ENCODE measurements at places on chromosomes 5 and 9.

GRCh38 chr5:169260896-169261569 lies 39.9 kb downstream of the SLIT3 start:
- DNase-seq, result no peak

DNA sequence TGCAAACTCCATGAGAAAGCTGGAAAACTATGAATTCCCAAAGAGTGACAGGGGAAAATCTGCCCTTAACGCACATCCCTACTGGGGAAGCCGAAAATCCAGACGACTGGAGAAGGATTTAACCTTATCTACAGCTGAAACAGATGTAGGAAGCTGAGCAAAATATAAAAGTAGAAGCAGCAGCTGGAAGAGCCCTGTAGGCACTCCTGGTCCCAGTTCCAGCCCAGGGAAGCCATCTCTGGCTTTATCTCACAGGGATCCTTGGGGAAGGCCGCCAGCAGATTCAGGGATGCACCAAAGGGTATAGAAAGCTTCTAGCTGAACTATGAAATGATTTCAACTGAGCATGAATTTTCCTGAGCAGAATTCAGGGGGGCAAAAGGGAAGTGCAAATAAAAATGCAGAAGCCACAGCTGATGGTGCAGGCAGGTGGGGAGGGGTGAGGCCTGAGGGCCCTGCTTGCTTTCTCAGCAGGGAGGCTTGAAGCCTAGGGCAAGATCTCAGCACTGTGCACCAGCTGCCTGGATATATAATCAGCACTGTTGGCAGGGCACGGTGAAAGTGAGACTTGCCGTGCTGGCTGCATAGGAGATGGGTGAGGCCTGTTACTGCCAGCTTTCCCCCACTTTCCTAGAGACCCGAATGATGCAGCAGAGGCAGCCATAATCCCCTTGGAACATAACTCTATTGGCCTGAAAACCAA lies 2019.5 kb upstream of the NUDT12 start:
- no peak for DNase-seq

DNA sequence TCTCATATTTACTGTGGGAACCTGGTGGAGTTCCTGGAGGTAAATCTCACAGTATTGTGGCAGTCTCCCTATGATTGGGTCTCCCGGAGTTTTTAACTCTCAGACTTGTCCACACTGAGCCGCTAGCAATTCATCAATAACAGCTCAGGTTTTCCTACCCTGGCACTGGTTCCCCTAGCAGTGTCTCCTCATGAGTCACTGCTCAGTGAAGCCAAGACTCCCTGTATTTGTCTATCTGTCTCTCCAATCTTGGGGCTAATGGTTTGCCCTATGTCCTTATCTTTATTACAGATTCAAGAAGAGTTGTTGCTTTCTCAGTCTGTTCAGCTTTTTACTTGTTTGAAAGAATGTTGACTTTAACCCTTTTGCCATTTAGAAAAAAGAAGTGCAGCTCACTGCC lies 176.7 kb upstream of the FGF10 start:
- no peak for DNase-seq

DNA sequence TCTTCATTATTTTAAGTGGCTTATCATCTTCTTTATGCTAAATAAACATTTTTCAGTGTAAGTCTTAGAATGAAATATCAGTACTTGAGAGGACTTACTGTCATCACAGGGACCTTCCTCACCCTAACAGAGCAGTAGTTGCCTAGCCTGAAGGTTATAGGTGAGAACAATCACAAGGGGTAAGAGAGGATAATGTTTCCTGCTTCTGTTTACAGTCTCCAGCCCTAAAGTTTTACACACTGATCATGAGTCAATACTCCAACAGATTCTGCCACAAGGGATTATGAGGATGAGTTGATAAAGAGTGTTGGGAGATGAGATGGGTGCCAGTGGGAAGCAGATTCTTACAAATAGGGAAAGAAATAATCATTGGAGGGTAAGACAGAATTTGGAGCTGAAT lies 265.1 kb upstream of the DAB2 start:
- no peak for DNase-seq

DNA sequence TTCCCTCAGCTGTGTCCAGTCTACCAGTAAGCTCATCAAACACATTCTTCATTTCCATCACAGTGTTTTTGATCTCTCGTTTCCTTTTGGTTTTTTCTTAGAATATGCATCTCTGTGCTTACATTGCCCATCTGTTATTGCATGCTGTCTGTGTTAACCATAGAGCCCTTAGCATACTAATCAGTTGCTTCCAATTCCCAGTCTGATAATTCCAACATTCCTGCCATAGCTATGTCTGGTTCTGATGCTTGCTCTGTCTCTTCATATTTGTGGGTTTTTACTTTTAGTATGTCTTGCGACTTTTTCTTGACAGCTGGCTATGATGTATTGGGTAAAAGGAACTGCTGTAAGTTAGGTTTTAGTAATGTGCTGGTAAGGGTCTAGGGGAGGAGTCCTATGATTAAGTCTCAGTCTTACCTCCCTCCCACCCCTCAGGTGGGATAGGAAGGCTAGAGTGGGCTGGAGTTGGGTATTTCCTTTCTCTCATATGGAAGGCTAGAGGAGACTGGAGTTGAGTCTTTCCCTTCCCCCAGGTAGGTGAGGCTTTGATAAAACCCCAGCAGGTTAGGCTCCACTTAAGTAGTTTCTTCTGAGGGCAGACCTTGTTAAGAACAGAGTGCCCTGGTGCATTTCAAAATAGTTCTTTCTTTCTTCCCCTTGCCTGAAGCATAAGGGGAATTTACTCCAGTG lies 99.1 kb upstream of the RASGRF2 start:
- no peak for DNase-seq

DNA sequence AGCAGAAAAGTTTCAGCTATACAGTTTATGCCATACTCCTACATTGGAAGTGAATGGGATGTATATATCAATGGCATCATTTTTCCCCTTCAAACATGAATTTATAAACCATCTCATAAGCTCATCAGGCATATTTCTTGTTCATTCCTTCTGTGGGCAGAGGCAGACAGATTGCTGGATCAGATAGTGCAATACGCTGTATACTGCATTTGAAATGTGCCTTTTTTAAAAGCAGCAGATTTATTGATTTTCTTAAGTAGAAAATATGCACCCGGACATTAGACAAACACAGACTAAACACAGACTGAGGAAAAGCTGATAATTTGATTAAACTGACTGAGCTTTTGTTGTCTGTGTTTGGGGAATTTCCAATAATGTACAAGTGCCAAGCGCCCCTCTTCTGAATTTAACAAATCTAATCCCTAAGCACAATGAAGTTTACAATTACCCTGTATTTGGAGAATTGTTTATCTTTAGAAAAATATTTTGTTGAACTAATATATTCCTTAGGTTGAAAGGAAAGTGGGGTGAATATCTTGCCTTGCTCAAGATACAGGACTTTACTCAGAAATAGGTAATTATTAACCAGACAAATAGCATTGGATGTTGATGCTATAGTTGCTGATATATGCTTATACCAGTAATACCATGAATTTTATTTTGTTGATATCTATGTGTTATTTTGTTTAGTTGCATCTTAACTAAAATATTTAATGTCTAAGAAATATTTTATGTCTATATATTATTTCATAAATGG lies 566.6 kb upstream of the MEF2C start:
- no peak for DNase-seq

- DNase-seq, result no peak
These were observed 39.8 kb downstream of the CYSTM1 start for GRCh38 chr5:140214831-140215230.

- no peak for DNase-seq
These were observed 621.1 kb upstream of the MEF2C start for GRCh38 chr5:89504051-89504450.

GRCh38 chr5:83172655-83173054 lies 95.3 kb downstream of the XRCC4 start:
- no peak for DNase-seq

DNA sequence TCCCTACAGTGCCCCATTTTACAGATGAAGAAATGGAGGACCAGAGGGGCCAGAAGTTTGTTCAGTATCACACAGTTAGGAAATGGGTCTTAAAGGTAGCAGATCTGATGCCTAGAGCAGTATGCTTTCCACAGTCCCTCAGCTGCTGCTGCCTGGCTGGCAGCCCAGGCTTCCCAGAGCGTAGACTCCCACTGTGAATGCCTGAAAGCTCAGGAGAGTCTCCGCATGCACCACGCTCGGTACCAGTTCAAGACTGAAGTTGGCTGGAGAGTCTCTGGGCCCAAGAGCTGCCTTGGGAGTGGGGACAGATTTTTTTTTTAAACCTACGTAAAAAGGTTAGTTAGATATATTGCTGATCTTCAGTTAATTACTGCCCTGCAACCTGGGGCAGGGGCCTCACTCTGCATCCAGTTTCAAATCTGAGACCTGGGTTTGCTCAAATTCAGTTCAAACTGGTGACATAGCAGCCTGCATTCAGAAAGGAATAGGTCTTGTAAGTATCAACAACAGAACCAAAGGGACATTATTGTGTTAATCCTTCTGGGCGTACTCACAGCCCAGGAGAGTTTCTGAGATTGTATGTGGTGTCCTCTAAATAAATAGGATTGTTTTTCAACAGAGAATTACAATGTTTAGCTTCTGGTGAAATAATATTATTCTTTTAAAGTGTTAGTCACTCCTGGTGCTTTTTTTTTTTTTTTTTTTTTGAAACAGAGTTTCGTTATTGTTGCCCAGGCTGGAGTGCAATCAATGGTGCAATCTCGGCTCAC lies 8.3 kb downstream of the NANS start:
- no peak for DNase-seq

GRCh38 chr9:128928624-128929023 lies 7.8 kb downstream of the PHYHD1 start:
- DNase-seq, result no peak

- no peak for DNase-seq
These were observed 383.3 kb upstream of the SLC30A5 start for GRCh38 chr5:68710514-68710913.

DNA sequence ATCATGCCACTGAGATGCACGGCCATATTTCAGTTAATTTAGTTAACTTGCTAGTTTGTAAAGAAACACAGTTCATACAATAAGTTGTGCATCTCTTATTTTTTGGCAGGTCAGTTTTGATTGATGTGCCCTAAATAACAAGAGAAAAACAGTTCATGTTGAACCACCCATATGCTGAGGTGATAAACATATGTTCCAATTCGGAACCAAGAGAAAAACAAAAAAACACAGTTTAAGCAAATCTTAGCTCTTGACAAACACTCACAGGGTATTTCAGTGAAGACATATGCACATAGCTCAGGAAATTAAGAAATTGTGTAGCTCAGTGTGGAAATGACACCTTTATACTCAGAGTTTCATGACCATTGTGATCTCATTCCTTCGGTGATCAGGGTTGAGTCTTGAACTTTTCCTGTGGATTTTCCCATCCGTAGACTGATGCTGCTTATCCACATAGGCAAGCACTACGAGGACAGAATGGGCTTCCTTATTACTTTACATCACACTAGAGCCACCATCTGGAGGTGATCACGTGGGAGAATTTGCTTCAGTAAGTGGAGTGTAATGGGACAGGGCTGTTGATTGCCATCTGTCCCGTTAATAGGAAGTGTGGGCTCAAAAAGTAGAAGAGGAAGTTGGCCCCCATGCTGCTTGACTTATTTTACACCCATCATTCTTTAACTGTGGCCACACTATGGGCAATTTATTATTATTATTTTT lies 773.0 kb downstream of the MTRR start:
- DNase-seq, result no peak

GRCh38 chr9:116278326-116278725 lies 124.7 kb downstream of the PAPPA start:
- DNase-seq, result no peak

DNA sequence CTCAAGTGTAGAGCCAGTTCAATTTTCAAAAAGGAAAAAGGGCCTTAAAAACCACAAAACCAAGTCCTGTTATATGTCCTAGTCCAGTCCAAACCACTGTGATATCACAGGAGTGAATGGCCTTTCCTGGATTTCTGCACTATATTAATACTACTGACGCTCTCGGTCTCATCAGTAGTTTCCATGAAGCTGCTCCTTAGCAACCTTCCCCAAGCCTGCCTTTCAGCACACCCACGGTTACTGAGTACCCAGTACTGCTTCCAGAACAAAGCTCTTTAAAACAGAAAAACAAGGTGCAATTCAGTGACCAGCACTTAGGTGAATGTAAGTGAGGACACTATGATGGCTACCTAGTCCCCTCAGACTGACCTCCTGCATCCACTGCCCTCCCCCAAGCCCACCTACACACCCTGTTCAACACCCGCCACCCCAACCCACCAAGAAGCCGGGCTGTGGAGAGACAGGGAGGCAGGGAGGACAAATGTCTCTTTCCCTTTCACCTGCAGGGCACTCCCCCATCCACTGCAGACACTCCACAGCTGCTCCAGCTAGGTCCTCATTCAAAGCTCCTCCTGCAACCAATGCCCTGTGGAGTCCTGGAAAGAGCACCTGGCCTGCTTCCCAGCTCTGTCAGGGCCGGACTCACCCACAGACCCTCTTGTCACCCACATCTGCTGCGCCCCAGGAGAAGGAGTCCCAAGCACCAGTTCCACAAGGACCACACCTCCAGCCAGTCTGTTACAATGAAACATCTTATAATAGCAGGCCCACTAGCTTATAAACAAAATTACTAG lies 25.9 kb downstream of the PSMB7 start:
- DNase-seq, result no peak

DNA sequence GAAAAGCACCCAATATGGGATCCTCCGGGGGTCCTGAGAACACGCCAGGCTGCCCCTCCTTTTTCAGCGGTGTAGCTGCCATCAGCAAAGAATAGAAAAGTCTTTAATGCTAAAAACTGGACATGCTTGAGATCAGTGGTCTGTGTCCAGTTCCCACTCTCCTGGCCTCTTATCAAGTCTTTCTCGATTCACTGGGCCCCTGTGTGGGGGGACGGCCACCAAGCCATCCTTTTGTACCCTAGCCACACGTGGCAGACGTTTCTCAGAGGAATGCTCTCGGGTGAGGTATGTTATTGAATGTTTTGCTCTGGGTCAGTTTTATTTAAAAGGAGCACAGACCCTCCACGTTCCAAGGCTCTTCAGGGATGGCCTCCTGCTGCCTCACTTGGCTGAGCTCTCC lies 23.6 kb downstream of the FABP6 start:
- no peak for DNase-seq

GRCh38 chr9:81902626-81903025 lies 25.6 kb upstream of the SPATA31D4 start:
- DNase-seq, result no peak

GRCh38 chr5:113245427-113246225 lies 189.2 kb downstream of the TSSK1B start:
- DNase-seq, result no peak

- DNase-seq, result no peak
These were observed 51.9 kb upstream of the TTC23L start for GRCh38 chr5:34787035-34787434.

DNA sequence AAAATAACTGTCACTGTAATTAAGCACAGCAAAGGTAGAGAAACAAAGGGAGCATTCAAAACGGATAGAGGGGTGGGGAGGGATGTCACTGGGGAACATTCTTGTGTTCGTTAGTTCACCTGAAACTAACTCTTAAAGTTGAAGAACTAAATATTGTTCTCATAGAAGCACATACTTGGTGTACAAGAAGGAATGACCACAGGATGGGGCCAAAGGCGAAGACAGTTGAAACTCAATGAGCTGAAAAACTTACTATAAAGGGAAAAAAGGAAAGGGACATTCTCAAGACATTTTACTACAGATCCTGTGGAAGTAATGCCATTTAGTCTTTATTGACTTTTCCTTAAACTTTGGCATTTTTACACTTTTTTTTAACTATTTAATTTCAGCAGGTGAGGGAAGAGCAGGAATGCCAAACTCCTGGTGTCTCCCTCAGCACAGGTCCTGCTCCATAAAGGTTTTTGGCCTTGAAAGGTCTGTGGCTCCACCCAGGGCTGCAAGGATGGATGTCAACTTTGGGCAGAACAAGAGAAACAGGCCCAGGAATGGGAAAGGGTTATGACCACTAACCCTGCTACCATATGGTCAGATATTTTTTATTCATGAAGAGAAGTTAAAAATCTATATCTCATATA lies 197.6 kb upstream of the RASA1 start:
- no peak for DNase-seq

GRCh38 chr5:55600497-55601203 lies 65.9 kb upstream of the PLPP1 start:
- no peak for DNase-seq

Data from activated T-helper 1 cell treated with Interleukin-2 at 50 U/mL for 16 hours (primary cell).